ENCODE measurements at places on chromosomes 16 and 17. TPM values are rescaled to one million over a fixed set of nuclear protein-coding genes. Genes with fewer than 3 reads are reported as not detected.

Gene MYL4
- total RNA-seq: 0.27 TPM

Gene RNF157
- 0.27 TPM for total RNA-seq

DNA sequence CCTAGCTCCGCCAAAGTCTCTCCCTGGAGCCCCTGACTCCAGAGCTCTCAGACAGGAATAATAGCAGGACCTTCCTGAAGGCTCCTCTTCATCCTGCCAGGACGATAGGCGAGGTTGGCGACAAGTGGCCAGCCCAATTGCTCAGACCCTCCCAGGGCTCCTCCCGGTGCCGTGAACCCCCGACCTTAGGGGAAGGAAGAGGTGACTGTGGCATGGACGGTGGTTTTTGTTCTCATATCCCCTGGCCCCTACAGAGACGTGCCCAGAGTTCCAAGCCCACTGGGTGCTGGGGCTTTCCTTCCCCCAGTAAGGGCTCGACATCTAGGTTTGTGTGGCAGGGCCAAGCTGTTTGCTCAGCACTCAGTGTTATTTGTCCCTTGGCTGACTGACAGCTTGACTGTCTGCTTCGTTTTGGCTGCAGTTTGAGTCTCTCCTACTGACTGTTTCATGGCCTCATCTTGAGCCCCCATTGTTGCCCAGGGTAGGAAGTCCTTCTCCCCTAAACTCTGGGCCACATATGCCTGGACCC lies 4.6 kb upstream of the ADCY7 start:
- DNase-seq: no peak

DNA sequence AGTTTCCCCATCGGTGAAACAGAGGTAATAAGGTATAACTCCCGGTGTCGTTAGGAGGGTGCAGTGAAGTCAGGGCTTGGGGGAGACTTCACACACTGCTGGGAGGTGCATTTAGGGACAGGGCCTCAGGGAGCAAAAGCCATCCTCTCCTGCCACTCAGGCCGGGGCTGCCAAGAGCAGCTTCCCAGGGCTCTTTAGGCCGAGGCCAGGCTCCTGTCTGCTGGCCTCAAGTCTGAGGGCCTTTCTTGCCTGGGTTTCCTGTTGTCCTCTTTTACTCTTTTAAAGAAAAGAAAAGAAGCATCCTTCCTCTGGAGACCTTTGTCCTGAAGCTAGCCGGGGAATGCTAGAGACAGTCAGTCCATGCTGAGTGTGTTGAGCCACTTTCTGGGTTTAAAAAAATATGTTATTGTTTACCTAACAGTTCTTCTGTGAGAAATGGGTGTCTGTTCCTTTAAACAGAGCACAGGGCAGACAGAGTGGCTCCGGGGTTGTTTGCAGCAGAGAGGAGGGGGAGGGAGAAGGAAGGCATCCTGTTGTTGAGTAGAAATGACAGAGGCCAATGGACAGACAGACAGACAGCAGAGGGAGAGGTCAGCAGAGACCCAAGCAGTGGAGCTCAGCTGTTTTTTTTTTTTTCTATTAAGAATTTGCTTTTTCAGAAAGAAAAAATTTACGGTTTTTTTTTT lies 79.1 kb downstream of the C17orf67 start:
- DNase-seq: no peak

DNA sequence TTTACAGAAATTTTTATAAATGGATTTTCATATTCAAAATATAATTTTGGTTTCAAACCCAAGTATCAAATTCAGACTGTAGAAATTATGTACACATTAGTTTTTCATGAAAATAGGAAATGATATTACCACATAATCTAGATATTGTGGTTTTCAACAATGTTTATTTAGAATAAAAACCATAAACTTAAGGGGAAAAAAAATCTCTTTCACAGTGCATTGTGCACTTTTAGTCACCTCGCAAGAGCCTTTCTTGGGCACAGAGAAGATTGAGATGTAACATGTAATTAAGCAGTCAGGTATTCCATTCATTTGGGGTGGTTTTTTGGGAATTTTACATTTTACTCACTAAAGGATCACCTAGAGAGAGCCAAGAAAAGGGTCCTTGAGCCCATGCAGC lies 104.0 kb downstream of the TANC2 start:
- no peak for DNase-seq

DNA sequence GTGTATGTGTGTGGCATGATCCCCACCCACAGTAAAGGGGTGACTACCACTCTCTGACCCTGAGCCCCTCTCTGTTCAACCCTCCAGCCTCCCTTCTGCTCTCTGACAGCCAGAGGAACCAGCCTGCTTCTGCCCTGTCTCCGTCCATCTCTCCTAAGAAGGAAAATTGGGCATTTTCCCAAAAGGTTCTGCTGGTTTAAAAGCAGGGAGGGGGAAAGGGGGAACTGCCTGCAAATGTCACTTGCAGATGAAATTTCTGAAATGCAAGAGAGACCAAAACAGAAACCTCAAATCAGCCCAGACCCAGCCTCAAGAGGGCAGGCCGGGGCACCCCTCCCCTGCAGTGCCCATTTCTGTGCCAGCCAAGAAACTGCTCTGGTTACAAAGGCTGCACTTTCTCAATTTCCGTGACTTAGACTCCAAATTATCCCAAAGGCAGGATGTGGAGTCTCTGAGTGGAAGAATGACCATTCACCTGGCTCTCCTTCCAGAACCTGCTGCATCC lies 197.9 kb downstream of the RBFOX3 start:
- DNase-seq: no peak

DNA sequence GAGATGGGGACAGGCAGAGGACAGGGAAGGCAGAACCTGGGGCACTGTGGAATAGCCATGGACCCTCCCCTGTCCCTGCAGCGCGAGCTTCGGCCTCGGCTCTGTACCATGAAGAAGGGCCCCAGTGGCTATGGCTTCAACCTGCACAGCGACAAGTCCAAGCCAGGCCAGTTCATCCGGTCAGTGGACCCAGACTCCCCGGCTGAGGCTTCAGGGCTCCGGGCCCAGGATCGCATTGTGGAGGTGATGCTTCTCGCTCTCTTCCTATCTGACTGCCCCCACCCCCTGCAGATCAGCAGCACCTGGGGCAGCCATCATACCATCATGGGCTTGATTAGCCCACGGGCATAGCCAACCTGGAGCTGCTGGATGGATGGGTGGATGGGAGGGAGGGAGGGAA lies 13.5 kb downstream of the NHERF1 start:
- DNase-seq: no peak

DNA sequence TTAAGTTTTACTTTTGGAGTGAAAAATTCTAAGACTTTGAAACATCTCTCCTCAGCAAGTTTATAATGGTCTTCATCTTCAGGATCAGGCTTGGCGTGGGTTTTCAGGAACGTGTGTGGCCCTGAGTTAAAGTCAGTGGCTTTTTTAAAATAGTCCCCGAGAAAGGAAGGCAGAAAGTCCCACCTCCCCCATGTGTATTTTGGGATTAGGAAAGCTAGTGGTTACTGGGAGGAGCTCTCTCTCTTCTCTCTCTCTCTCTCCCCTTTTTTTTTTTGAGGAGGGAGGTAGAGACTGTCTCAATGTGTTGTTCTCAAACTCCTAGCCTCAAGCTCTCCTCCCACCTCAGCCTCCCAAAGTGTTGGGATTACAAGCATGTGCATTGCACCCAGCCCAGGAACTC lies 213.2 kb downstream of the IRX3 start:
- no peak for DNase-seq
